ENCODE measurements at places on chromosomes 11 and 22. TPM values are rescaled to one million over a fixed set of nuclear protein-coding genes. Genes with fewer than 3 reads are reported as not detected.

The H19 gene
- total RNA-seq: 355 TPM

GRCh38 chr22:44972363-44973083, 37.3 kb downstream of the PHF21B start:
- DNase-seq: no peak
- no peak overlapping the region for H3K4me3 ChIP-seq
- H3K36me3 ChIP-seq: no peaks in the 10 kb centered on the region
- H3K27me3 ChIP-seq: no peaks in the 10 kb centered on the region

The APOA4 gene
- not detected for total RNA-seq

The TMEM45B gene
- total RNA-seq: not detected

GRCh38 chr11:116240710-116241109, 532.1 kb downstream of the BUD13 start:
- DNase-seq: no peak
- H3K36me3 ChIP-seq: no peaks in the 10 kb centered on the region
- H3K4me1 ChIP-seq: no peaks in the 10 kb centered on the region
- H3K27me3 ChIP-seq: no peaks in the 10 kb centered on the region
- H3K27ac ChIP-seq: no peak overlapping the region
- H3K4me3 ChIP-seq: no peak overlapping the region

DNA sequence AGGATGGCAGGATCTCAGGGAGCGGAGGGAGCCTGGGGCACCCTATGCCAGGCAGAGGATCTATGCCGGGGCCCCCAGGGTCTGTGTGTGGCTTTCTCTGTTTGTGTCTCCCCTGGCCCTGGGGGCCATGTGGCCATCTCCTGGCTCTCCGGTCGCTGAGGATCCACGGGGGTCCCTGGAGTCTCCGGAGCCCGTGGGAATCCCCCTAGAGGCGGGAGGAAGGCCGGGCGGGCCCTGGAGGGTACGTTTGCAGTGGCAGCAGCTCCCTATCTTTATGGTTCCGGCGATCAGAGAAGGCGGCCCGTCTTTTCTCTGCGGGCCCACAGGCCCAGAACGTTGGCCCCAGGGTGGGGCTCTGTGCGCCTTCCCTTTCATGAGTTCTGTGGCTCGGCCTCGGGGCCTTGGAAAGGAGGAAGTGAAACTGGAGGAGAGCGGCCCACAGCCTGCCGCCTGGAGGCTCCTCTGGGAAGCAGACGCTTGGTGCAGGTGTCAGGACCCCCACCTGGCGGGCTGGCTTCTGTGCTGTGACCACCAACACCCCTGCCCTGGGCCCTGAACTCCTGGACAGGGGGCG, 82.1 kb downstream of the KCNQ1 start:
- no peak for DNase-seq
- no peaks in the 10 kb centered on the region for H3K36me3 ChIP-seq
- no peak overlapping the region for H3K4me3 ChIP-seq
- no peak overlapping the region for H3K27ac ChIP-seq
- H3K4me1 ChIP-seq: no peaks in the 10 kb centered on the region

GRCh38 chr22:50311606-50312351, 4.3 kb upstream of the PLXNB2 start:
- H3K27me3 ChIP-seq: no peaks in the 10 kb centered on the region
- H3K36me3 ChIP-seq: no peaks in the 10 kb centered on the region
- no peak for DNase-seq
- no peak overlapping the region for H3K27ac ChIP-seq
- H3K4me1 ChIP-seq: peaks cover 32% of the 10 kb centered on the region

GRCh38 chr11:61905801-61906521, 11.4 kb downstream of the RAB3IL1 start:
- peaks cover 10% of the 10 kb centered on the region for H3K4me1 ChIP-seq
- no peaks in the 10 kb centered on the region for H3K27me3 ChIP-seq
- no peaks in the 10 kb centered on the region for H3K36me3 ChIP-seq
- H3K4me3 ChIP-seq: no peak overlapping the region

DNA sequence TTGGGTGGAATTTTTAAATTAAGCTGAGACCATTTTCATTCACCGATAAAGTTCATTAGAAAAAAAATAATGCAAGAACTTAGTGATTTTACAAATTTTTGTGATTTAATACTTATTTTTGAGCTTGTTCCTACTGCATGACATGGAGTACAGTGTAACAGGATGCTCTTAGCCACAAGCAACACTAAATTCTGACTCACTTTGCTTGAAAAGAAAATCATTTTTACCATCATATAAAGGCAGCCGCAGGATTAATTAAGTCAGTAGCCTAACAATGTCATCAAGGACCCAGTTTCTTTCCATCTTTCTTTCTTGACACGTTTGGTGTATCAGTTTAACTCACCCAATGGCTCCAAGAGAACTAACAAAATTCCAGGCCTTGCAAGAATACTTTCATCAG, 540.3 kb upstream of the LUZP2 start:
- DNase-seq: no peak
- no peak overlapping the region for H3K27ac ChIP-seq
- no peaks in the 10 kb centered on the region for H3K36me3 ChIP-seq
- no peak overlapping the region for H3K4me3 ChIP-seq
- no peaks in the 10 kb centered on the region for H3K27me3 ChIP-seq

DNA sequence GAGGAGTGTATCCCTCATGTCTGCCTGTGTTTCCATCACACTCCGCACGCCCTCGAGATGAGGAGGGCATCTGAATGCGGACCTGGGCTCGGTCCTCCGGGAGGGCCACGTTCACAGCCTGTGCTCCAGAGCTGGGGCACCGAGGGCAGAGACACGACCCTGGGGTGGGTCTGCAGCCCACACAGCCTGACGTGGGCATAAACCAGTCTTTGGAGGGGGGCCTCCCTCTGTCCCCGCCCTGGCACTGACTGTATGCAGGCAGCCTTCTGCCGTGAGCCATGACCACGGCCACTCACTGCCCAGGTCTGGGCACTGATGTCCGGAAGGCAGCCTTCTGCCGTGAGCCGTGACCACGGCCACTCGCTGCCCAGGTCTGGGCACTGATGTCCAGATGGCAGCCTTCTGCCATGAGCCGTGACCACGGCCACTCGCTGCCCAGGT, 1425.1 kb downstream of the BRD1 start:
- no peak overlapping the region for H3K27ac ChIP-seq
- no peaks in the 10 kb centered on the region for H3K27me3 ChIP-seq
- no peaks in the 10 kb centered on the region for H3K4me1 ChIP-seq

DNA sequence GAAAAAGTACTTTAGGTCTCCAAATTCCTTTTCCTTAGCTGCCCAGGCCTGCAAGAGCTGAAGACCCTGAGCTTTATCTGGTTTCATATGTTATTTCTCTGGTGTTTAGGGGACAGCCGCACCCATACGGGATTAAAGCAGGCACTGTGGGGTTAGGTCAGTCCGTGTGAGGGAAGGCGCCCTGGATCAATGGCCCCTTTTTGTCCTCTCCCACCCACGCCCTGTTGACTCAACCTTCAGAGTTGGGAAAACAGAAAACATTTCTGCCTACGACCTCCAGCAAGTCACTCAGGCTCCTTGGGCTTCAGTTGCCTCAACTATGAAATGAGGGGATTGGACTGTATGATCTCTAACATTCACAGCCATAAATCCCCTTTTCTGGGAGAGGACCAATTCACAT, 55.2 kb upstream of the BARX2 start:
- H3K36me3 ChIP-seq: no peaks in the 10 kb centered on the region
- DNase-seq: no peak
- no peaks in the 10 kb centered on the region for H3K4me1 ChIP-seq
- H3K4me3 ChIP-seq: no peak overlapping the region

DNA sequence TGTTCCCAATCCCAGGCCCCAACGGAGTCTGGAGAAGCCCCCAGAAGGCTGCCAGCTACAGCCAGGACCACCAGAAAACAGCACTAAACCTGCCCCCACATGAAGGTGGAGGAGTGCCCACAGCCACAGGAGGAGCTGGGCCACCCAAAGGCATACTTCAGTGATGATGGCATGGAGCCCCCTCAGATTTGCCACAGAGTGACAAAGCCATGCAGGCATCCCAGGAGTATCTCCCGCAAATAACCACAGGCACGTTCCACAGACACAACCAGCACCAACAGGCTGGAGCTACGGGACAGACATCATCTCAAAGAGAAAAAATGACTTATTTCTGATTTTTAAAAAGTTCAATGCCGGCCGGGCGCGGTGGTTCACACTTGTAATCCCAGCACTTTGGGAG, 10.6 kb downstream of the CARS1 start:
- no peak overlapping the region for H3K4me3 ChIP-seq
- no peaks in the 10 kb centered on the region for H3K36me3 ChIP-seq
- DNase-seq: no peak
- H3K27me3 ChIP-seq: no peaks in the 10 kb centered on the region

DNA sequence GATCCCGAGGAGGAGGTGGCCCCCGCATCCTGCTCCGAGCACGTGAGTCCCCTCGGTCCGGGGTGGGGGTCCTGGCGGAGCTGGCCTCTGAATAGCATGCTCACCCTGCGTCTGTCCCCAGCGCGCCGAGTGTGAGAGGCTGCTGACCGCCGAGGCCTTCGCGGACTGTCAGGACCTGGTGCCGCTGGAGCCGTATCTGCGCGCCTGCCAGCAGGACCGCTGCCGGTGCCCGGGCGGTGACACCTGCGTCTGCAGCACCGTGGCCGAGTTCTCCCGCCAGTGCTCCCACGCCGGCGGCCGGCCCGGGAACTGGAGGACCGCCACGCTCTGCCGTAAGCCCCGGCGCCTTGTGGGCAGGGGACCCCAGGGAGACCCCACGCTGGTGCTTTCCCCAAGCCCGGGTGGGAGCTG, 3.5 kb downstream of the MUC2 start:
- H3K4me3 ChIP-seq: no peak overlapping the region
- no peaks in the 10 kb centered on the region for H3K27me3 ChIP-seq
- no peaks in the 10 kb centered on the region for H3K4me1 ChIP-seq
- H3K27ac ChIP-seq: no peak overlapping the region

The C11orf87 gene
- 0.21 TPM for total RNA-seq
